ENCODE measurements at places on chromosomes 11 and 22. TPM values are rescaled to one million over a fixed set of nuclear protein-coding genes. Genes with fewer than 3 reads are reported as not detected.

GRCh38 chr22:38314051-38314932 lies 2.9 kb downstream of the CSNK1E start:
- DNase-seq: peak; percentile 46

The BEST1 gene
- 0.78 TPM for total RNA-seq

GRCh38 chr11:122157653-122158161 lies 41.7 kb upstream of the BLID start:
- no peak for DNase-seq

- no peak for DNase-seq
Measured at GRCh38 chr11:59810911-59811259, 307 bp upstream of the MRPL16 start.

DNA sequence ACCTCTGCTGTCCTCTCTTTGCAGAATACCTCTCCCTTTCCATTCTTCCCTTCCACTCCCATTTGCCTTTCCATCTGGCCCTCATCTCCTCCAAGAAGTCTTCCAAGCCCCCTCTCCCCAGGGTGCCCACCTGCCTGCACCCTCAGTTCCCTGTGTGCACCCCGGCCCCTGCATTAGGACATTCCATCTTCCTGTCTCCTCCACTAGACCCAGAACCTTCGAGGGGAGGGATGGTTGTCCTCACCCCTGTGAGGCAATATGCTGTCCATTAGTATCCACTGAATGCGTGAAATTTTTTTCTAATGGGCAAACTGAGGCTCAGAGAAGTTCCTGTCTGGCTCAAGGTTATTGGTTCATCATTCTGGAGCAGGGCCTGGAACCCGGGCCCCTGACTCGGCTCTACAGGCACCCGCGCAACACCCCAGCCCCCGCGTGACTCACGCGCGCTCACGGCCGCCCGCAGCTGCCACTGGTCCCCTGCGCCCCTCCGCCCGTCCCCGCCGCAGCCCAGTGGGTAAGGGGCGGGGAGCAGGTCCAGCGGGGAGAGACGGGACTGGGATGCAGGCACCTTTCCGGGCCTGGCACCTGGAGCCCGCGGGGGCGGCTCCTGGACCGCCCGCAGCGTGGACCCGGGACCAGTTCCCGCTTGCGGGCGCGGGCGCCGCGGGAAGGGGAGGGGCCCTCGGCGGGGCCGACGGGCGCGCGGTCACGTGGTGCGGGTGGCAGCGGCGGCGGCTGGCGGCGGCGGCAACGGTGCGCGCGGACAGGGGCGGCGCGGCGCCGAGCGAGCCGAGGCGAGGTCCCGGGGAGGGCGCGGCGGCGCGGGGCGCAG lies 7.0 kb downstream of the SEPTIN3 start:
- peak; percentile 67 for DNase-seq

DNA sequence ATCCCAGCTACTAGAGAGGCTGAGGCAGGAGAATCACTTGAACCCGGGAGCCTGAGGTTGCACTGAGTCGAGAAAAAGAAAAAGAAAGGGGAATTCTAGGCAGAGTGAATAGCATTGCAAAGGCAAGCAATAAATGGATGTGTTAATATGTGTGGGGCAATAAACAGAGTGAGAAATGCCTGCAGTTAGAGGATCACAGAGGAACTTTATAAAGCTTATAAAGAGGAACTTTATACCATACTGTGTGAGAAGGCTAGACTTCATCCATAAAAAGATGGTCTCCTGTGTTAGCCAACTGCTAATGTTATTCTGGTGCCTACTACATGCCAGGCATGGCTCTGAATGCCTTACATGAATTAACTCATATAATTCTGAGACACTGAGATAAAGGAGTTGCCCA lies 841 bp downstream of the B3GNT6 start:
- no peak for DNase-seq

The WT1 gene
- total RNA-seq: not detected

The SUSD2 gene
- total RNA-seq: 0.44 TPM

- DNase-seq: no peak
Measured at GRCh38 chr22:29251981-29252911, 15.5 kb downstream of the RHBDD3 start.

DNA sequence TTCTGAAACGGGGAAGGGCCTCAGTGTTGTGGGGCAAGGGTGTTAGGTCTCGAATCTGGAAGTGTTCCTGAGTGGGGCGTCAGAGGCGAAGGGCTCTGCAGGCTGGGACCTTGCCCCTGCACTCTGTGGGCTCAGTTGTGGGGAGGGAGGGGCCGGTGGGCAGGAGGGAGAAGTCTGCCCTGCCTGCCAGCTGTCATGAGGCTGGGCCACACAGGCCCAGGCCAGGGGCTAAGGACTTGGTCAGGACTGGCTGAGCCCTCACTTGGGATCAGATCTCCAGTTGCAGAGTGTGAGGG lies at the start of gene CRACR2B:
TSS of gene CRACR2B (plus strand) at position 23 of the 296 bp plus-strand sequence. CDS start 689 bp downstream, outside the sequence.
- peak; percentile 57 for DNase-seq
